ENCODE measurements at places on chromosomes 3 and 15.

- DNase-seq: no peak
These were observed 473.7 kb upstream of the ROBO2 start for GRCh38 chr3:76566211-76566534.

- DNase-seq: no peak
These were observed 89.3 kb downstream of the CHD2 start for GRCh38 chr15:92989470-92989869.

DNA sequence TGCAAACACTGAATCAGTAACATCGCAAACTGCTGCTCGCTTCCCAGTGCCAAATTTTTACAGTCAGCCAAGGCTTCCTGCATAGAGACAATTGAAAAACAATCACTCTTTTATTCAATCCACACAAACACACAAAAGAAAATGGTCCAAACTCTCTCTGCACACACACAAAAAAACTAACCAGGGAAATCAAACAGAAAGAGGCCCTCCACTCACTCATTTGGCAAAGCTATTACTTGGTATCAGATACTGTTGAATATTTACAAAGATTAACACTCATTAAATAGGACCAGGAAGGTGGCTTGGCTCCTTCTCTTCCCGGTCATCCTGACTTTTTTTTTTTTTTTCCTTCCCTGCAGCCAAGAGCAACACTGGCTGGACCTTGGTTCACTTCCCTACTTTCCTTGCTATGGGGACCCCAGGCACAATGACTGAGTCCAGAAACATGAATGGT lies 62.4 kb upstream of the SPATA12 start:
- no peak for DNase-seq

- DNase-seq: no peak
These were observed 5.9 kb upstream of the EDEM1 start for GRCh38 chr3:5181469-5182141.

DNA sequence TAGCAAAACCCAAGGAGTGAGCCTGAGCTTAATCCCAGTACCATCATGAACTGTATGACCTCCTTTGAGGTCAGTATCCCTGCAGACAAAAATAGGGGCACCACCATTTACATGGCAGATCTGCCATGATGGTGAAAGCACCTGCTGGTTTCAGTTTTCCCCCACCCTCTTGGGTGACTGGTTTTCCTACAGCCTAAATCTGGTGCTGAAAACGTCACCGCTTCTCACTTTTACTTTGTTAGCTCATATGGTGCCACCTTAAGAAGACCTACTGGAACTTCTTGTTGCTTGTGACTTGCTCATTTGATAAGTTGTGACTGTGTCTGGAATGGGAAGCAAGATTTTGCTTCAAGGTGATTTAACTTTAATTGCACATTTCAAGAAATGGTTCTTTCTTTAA lies 5.1 kb downstream of the PPP1R2 start:
- DNase-seq: no peak

DNA sequence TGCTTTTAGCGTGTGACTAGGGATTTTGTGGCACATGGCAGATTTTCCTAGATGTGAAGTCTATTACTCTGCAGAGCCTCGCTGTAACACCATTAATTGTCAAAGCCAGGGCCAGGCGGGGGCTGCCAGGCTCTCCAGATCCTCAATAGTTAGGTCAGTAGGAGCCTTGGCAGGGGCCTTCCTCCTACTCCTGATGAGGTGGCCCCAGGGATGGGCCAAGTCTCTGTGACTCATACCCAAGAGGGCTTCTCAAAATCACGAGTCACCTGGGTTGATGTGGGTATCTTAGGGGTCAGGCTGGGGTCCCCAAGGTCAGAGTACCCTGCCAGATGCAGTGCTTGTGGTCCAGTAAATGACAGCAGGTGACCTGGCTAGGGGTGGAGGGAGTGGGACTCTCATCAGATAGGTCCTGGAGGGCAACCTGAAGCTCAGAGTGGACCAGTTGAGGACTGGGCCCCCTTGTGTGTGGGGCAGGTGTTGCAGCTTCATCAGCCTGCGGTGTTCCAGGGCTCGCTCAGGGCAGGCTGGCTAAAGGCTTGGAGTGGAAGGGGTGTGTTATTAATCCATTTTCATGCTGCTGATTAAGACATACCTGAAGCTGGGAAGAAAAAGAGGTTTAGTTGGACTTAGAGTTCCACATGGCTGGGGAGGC lies 88.5 kb upstream of the MYZAP start:
- no peak for DNase-seq

- no peak for DNase-seq
These were observed 1271.0 kb downstream of the NSUN3 start for GRCh38 chr3:95333826-95334225.

GRCh38 chr3:51802106-51802703 lies 23.2 kb upstream of the IQCF6 start:
- no peak for DNase-seq

DNA sequence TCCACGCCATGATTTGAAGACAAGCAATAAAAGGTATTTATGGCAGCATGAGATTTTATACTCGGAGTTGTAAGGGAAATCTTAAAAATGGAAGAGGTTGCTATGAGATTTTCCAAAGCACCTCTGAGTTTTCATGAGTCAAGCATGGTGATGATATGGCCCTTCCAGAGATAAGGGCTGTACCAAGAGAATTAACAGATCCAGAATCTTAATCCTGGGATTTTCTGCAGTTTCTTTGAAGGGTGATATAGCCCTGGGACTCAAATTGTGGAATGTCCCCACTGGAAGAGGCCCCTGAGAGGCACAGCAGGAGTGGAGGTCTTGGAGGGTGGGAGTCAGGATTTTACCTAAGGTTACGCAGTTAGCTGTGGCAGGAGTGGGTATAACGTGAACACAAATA lies 243.3 kb downstream of the ZNF621 start:
- DNase-seq: no peak

- DNase-seq: no peak
These were observed 1028.6 kb downstream of the OTOL1 start for GRCh38 chr3:162525066-162525742.

DNA sequence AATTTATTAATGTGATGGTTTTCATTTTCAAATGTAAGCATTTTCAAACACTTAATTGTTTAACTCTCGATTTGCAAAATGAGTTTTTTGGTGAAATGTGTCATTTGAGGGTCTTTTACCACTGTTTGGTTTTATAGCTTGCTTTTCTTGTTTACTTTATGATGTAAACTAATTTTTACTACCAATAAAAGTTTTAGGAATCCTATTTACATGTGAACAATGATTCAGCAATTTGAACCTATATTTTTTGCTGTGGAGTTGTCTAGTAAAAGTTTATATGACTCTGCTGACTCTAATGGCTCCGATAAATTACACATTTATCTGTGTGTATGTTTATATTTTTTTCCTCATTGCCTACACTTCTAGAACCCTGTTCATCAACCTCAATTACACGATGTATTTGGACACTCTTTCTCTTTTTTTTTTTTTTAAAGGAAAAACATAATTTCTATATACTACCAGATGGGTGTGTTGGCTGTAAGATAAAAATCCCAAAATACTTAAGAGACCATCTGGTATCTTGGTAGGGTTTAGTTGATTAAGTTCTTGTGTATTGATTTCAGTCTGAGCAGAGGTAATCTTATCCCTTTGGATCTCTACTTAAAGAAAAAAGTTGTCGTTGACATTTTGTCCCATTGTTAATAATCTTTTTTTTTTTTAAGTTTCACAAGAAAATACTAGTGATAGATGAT lies 89.5 kb downstream of the PTPRG start:
- DNase-seq: no peak

Data from mesothelial cell of epicardium (in vitro differentiated cells).